ENCODE measurements at places on chromosomes 4 and X. TPM values are rescaled to one million over a fixed set of nuclear protein-coding genes. Genes with fewer than 3 reads are reported as not detected.

GCNA gene
- polyA plus RNA-seq = 0.82 TPM

LEF1 gene
- 7.7 TPM for polyA plus RNA-seq

DOK7 gene
- 0.96 TPM for polyA plus RNA-seq

ZAR1 gene
- polyA plus RNA-seq = not detected

RHOXF2 gene
- polyA plus RNA-seq = not detected

COL4A5 gene
- polyA plus RNA-seq = 59.3 TPM

CYSLTR1 gene
- polyA plus RNA-seq = 1.7 TPM

PCDH11X gene
- 0.23 TPM for polyA plus RNA-seq

ETDA gene
- not detected for polyA plus RNA-seq

NLGN4X gene
- 5.1 TPM for polyA plus RNA-seq

MTTP gene
- polyA plus RNA-seq = 0.72 TPM

CXCR3 gene
- polyA plus RNA-seq = 0.28 TPM

PSAPL1 gene
- polyA plus RNA-seq = not detected

PAGE3 gene
- polyA plus RNA-seq = not detected

GYPE gene
- 1.0 TPM for polyA plus RNA-seq

BRS3 gene
- polyA plus RNA-seq = 0.10 TPM

MAGEH1 gene
- 33.1 TPM for polyA plus RNA-seq

ADAD1 gene
- polyA plus RNA-seq = not detected

AIFM1 gene
- polyA plus RNA-seq = 26.2 TPM

SCD5 gene
- polyA plus RNA-seq = 26.0 TPM

CABS1 gene
- polyA plus RNA-seq = not detected

TRPC3 gene
- 3.3 TPM for polyA plus RNA-seq

OTC gene
- polyA plus RNA-seq = 0.41 TPM

MAGEA11 gene
- not detected for polyA plus RNA-seq

SFRP2 gene
- polyA plus RNA-seq = 62.9 TPM

N4BP2 gene
- polyA plus RNA-seq = 2.5 TPM

RCHY1 gene
- polyA plus RNA-seq = 24.6 TPM

NSUN7 gene
- 1.2 TPM for polyA plus RNA-seq

GAB3 gene
- polyA plus RNA-seq = 2.2 TPM

HSFX4 gene
- not detected for polyA plus RNA-seq

DMD gene
- 48.8 TPM for polyA plus RNA-seq

DSPP gene
- not detected for polyA plus RNA-seq

FAM47E gene
- 1.7 TPM for polyA plus RNA-seq

ZMAT1 gene
- polyA plus RNA-seq = 3.6 TPM

SEC24B gene
- 19.8 TPM for polyA plus RNA-seq

All from urinary bladder (tissue), 4 donors.